NCI-H1105 treated with DMSO at 0.1 percent for 48 hours (cell line): ENCODE measurements at places on chromosomes 3 and 15.

GRCh38 chr3:114730397-114730796, 416.7 kb downstream of the ZBTB20 start:
- no peak for DNase-seq

- DNase-seq = no peak
Observed at GRCh38 chr3:170350515-170351413, 6.8 kb upstream of the SKIL start.

DNA sequence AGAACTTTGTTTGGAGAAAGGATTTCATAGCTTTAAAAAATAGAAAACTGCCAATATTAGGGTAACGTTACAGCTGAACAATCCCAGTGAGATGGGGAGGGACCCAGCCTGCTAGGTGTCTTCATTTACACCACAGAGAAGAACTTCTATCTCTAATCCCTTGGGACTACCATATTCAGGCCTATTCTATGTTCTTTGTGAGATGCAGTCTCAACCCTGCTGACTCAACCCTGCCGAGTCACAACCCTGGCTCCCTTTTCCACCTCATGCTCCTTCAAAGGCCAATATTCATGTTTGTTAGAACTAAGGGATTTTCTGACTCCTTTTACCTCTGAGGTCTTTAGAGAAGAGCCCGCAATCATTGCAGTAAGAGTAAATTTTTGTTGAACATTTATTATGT, 350.5 kb downstream of the EPHB1 start:
- no peak for DNase-seq

- DNase-seq = no peak
Observed at GRCh38 chr15:41987246-41987924, 15.0 kb upstream of the EHD4 start.

- DNase-seq = no peak
Observed at GRCh38 chr3:143977341-143978262, 6.0 kb downstream of the DIPK2A start.
